ENCODE measurements at places on chromosomes 5 and 9.
A peak's percentile ranks its signal among the peaks of the same experiment; 100 is the strongest.

DNA sequence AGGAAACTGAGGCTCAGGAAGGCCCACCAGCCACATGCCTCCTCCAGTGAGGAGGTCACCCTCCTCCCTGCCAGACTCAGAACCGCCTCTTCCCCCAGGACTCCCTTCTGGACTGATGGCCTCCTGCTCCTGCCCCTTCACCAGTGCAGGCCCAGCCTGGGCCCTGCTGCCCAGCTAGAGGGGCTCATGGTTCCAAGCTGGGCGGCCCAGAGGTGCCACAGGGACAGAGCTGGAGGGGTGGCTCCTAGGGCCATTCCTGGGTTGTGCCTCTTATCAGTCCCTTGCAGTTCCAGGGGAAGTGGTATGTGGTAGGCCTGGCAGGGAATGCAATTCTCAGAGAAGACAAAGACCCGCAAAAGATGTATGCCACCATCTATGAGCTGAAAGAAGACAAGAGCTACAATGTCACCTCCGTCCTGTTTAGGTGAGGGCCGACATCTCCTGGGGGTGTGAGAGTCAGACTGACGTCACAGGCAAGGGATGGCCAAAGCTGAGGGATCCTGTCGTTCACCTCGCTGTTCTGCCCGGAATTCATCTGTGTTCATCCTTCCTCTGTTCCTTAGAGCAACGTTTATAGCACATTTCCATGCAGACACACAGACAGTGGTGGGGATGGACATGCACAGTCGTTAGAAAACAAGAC is 819 bp downstream of the LCN2 start:
- no peak for DNase-seq

DNA sequence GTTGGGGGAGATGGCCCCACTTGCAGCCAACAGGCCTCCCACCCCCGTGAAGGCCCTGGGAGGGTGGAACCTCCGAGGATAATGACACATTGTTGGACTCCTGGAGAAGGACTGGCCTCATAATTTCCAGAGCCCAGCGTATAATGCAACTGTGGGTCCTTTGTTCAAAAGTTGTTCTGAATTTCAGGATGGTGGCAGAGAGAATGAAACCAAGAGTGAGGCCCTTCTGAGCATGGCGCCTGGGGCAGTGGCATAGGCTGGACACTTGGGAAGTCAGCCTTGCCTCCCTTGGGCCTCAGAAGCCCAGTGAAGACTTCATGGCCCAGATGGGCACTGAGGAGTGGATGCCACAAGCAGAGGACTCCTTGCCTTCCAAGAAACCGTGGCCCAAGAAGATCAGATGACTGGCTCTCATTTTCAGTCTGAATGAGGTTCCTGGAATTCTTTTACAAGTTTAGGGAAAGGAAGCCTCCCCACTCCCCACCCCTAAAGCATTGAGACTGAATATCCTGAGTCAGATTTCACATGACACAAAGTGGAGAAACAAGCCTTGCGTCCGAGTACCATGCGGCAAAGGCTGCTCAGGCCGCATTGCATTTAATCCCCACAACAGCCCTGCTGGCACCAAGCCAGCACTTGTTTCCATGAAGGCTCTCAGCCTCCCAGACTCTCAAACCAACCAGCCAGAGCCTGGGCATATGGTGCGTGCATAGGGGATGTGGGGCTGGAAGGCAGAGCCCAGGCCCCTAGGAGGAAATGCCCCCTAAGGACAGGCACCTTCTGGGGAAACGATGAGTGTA is 96.7 kb upstream of the SMIM23 start:
- no peak for DNase-seq

DNA sequence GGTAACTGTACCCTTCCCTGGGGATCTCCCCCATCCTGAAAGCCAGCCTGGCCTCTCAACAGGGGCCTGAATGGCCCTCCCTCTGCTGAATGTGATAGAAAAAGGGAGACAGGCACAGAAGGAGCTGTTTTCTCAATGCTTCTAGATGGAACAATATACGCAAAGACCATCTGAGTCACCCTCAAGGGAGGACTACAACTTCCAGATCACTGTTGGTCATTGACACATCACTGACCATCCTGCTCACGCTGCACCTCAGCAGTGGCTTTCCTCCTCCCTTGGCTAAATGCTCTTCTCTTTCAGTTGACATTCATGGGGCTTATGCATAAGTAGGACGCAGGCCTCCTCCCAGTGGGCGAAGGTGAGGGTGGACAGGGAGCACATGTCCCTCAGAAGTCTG is 112.2 kb upstream of the SHB start:
- no peak for DNase-seq

- no peak for DNase-seq
Measured at GRCh38 chr9:118148990-118149389, 444.8 kb downstream of the TLR4 start.

- DNase-seq, result peak; percentile 56
Measured at GRCh38 chr5:14204785-14205321, 61.7 kb downstream of the TRIO start.

- no peak for DNase-seq
Measured at GRCh38 chr9:130422546-130422945, 22.2 kb upstream of the ASS1 start.

All from AG09319 (cell line).